A549 treated with DMSO at 1 μM for 4 hours (cell line): ENCODE measurements at places on chromosomes 4 and X. TPM values are rescaled to one million over a fixed set of nuclear protein-coding genes. Genes with fewer than 3 reads are reported as not detected.

Gene APELA
- total RNA-seq = not detected in 5 replicates

Gene ZCCHC18
- 0.07 to 0.87 TPM (median 0.24 TPM) in 4 of 5 replicates, not detected in the other for total RNA-seq

Gene CLDN2
- total RNA-seq = 8.5 to 9.6 TPM (median 9.1 TPM) in 5 replicates

Gene ADGRG4
- not detected in 5 replicates for total RNA-seq

Gene NDUFC1
- total RNA-seq = 70.3 to 78.8 TPM (median 73.3 TPM) in 5 replicates
